Adipocyte (in vitro differentiated cells): ENCODE measurements at places on chromosomes 1 and 21.

DNA sequence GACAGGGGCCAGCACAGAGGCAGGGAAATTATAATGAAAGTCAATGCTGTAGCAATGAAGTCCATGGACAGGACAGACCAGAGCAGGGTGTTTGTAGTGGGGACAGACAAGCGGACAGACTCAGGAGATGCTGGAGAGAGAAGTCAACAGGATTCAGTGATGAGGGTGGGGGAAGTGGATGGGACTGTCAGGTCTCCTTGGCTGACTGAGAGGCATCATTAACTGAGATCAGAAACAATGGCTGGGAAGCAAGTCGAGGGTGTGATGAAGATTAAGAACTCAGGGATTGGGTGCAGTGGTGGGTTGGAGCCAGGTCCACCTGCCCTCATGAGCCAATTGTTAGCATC, 25.5 kb downstream of the CD58 start:
- no peak for DNase-seq

DNA sequence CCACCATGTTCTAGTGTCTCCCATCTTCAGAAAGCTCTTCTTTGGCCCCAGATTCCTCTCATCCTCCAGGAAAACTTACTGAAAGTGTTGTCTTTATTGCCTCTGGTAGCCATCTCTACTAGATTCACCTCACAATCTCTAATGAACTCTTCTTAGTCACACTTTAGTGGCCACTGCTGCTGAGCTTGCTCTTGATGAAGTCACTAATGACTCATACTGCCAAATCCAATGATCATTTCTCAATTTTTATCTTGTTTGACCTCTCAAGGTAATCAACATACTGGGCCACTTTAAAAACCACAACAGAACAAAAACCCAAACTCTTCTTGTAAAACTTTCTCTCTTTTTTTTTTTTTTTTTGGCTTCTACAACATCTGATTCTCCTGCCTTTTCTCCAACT, 196.4 kb downstream of the LHX8 start:
- no peak for DNase-seq

DNA sequence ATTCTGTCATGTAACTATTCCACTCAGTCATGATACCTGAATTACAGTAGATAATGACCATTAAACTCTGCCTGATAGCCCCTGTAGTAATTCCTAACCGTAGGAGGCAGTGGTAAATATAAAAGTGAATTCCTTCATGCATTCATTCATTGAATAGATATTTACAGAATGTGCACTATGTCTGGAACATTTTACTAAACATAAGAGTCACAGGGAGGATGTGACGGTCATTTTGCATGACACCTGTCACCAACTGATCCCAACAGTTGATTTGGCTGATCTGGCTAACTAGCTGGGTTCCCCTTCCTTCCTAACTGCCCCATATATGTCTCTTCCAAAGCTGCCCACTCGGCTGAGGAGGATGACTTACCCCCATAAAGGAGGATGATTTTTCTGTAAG, 2.2 kb upstream of the RNPC3 start:
- no peak for DNase-seq

DNA sequence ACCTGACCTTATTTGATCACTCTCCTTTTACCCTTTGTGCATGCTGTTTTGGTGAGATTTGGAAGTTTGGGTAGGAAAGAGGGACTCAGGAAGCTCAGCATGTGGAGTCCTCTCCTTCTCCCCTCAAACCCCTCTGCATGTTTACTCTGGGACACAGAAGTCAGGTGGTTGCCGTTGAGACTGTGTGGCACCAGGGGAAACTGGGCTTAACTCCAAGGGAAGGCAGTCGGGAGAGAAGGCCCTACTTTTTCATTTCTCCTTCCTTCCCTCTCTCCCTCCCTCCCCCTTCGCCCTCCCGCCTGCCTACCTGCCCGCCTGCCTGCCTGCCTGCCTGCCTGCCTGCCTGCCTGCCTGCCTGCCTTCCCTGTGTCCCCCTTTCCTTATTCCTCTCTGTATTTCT, 34.8 kb upstream of the TTC22 start:
- DNase-seq: no peak

- no peak for DNase-seq
These were observed 295.5 kb upstream of the PROX1 start for GRCh38 chr1:213692321-213692720.

DNA sequence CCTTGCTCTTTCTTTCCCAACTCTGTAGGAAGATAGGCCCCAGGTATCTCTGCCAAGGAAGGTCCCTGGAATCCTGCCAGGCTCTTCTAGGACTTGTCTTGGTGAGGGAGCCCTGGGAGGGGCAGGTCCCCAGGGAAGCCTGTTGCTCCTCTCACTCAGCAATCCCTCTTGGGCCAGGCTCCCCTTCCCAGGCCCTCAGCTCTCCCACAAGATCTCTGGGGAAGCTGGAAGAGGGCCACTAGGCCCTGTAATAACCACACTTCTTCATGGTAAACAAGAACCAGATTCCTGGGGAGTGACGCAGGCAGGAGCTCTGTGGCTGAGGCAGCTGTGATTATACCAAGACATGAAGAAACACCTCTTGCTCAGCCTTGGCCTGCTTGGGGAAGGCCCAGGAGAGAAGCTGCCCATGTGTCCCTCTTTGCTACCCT, 9.9 kb upstream of the MAPKAPK2 start:
- DNase-seq: peak; percentile 97
